Hematopoietic multipotent progenitor cell treated with erythropoietin and hydrocortisone succinate and interleukin-3 and kit ligand, for 15 days (in vitro differentiated cells): ENCODE measurements at places on chromosomes 11 and 22.

- no peak for DNase-seq
Observed at GRCh38 chr11:33195462-33196173, 34.3 kb upstream of the CSTF3 start.

GRCh38 chr11:64862987-64863390 lies 15.4 kb downstream of the EHD1 start:
- no peak for DNase-seq

- peak; percentile 23 for DNase-seq
Observed at GRCh38 chr11:62707277-62707861, at the start of the genes BSCL2 and GNG3. Gene BSCL2, minus strand, starts transcription at chr11:62707424. Its CDS starts 229 bp downstream, at chr11:62707195. Gene GNG3, plus strand, starts transcription at chr11:62707676. Its CDS starts 620 bp downstream, at chr11:62708296.

- DNase-seq: no peak
Observed at GRCh38 chr11:101717619-101718018, 133.8 kb upstream of the TRPC6 start.

DNA sequence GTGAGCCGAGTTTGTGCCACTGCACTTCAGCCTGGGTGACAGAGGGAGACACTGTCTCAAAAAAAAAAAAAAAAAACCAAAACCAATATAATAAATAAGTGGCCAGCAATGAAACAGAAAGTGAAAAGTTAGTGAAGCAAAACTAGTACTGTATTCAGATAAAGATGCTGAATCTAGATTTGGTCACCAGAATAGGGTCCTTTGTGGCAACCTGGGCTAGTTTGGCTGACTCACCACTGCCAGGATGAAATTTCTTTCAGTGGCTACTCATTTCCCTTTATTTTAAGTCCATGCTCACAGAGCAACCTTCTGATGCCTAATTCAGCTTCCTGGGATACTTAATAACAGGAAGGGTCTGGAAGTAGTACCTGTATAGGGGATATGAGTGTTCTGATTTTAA lies 26.0 kb downstream of the LIMK2 start:
- no peak for DNase-seq

- DNase-seq: no peak
Observed at GRCh38 chr22:24497841-24498258, 2.7 kb downstream of the UPB1 start.
